ENCODE measurements at places on chromosomes 1 and 21.
A peak's percentile ranks its signal among the peaks of the same experiment; 100 is the strongest.

DNA sequence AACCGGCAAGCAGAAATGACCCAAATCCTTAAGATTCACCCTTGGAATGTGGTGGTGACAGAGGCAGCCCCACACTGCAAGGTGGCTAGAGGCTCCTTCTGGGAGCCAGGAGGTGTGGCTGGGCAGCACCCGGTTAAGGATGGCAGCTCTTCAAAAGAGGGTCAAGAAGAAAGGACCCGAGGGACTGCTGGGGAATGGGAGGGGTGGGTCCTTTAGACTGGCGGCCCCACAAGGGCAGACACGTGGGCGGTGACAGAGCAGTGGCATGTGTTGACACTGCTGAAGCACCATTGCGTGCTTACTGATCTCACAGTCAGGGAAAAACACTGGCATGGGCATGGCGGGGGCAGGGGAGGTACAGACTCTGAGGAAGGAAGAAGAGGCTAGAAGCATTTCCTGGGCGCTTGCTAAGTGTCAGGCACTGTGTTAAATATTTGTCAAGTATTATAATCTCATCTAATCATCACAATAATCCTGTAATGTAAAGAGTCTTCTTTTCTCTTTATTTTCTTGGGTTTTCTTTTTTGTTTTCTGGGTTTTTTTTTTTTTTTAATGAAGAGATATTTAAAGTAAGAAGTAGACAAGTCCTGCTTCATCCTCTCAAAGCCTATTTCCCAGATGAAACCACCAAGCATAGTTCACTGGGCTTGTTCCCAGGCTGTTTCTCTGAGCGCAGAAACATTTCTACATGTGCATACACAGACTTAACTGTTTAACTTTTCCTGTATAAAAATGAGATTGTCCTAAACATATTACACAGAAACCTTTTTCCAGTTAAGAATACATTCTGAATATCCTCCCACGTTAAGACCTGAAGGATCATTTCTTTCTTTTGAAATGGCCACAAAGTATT is 165.8 kb upstream of the EDN2 start:
- peak; percentile 59 for DNase-seq

DNA sequence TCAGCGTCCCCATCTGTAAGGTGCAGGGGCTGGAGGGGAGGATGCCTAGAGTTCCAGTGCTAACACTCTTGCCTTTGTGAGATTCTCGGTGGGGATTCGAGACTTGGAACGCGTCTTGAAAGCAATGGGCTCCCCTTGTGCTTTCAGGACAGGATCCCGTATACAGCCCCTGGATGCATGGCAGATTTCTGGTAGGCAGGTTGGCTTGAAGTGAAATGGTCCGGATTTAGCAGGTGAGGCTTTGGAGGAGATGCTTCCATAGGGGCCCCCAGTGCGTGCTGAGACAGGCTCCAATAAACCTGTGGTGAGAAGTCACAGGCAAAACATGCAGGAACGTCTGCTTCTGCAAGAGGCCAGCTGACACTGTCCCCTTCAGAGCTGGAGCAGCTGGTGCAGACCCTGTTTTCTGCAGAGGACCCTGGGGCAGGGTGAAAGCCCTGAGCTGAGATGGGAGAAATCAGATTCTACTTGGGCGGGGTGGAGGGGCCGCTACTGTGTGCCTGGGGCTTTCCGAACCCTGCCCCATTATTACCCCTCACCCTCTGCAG is 270.4 kb downstream of the PTPRU start:
- no peak for DNase-seq

GRCh38 chr1:76083189-76083588 is 8.6 kb downstream of the ST6GALNAC3 start:
- no peak for DNase-seq

DNA sequence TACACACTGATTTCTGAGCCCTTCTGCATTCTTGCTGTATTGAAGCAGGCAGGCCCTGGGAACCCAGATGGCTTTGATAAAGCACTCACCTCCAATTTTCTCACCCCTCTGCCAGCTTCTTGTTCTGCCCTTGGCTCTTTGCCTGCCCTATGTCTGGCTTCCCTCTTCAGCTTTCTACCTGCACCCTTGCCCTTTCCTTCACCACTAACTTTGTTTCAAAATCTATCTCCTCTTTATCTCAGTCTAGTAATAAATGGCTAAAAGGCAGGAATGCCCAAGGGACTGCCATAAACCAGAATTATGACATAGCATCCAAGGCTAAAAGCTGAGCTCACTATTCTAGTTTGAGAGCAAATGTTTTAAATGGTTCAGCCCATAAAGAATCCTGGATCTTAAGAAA is 178.7 kb downstream of the TNR start:
- no peak for DNase-seq

GRCh38 chr1:210214573-210215409 is 17.8 kb upstream of the SERTAD4 start:
- no peak for DNase-seq

- DNase-seq: no peak
Measured at GRCh38 chr1:15952317-15953258, 23.3 kb downstream of the ZBTB17 start.

GRCh38 chr1:77845951-77846350 is 42.5 kb upstream of the NEXN start:
- no peak for DNase-seq

DNA sequence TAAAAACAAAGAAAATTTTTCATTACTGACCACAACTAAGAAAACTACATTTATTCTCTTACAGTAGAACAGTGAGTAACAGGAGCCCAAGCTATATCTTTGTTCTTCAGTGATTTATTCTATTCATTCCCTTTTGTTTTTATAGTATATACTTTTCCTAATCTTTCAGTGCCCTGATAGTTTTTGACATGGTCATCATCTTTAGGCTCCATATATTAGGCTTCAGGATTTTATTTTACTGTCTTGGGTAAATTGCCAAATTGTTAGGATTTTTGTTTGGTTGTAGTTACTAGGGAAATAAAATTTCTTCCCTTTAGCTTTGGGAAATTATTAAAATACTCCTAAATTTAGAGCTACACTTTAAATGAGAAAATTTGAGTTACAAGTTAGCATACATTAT is 10.3 kb downstream of the FBXO28 start:
- no peak for DNase-seq

DNA sequence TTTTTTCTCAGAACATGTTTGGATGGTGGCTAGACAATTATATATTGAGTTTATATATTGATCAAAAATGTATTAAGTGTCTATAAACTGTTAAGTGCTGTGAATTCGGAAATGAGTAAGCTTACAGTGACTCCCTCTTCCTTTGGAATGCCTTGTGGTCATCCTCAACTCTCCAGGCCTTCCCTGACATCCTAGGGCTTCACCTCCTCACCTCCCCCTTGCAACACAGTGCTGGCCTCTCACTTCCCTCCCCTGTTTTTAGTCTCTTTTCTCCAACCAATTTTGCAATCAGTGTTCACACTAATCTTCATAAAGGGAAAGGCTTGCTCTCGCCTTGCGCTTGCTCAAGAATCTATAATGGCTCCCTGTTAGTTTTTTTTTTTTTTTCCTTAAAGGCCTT is 95.1 kb upstream of the C1orf21 start:
- no peak for DNase-seq

Data from left cardiac atrium (tissue), 4 donors.